CD14-positive monocyte (primary cell): ENCODE measurements at places on chromosomes 4 and X.

DNA sequence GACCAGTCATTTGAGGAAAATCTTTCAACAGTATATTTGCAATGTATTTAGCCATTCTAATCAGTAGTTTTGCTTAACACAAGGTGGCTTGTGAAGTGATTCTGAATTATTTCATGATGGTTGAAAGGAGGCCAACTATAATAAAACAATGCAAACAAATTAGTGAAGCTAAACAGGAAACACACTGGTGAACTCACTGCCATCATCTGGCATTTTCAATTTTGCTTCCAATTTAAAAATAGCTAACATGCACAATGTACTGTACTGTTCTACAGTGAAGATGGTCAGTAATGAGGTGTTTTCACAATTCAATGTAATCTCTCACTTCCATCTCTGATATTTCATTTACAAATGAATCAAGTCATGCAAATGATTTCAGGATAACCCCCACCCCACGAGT lies 31.1 kb downstream of the PGRMC2 start:
- no peak for DNase-seq

DNA sequence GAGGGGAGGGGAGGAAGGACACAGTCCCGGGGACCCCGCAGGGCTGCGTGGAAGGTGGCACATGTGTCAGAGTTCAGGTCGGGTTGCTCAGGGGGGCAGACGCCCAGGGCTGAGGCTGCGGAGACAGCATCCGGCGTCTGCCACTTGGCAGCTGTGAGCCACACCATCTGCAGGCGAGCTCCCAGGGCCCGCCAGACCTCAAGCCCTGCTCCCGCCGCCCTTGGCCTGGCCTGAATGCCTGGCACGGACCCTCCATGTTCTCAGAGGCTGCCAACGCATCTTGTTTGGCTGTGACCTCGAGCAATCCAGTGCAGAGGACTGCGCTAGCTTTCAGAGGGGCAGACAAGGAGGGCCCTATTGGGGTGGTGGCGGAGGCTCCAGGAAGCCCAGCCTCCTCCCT lies 5.1 kb downstream of the BGN start:
- no peak for DNase-seq

DNA sequence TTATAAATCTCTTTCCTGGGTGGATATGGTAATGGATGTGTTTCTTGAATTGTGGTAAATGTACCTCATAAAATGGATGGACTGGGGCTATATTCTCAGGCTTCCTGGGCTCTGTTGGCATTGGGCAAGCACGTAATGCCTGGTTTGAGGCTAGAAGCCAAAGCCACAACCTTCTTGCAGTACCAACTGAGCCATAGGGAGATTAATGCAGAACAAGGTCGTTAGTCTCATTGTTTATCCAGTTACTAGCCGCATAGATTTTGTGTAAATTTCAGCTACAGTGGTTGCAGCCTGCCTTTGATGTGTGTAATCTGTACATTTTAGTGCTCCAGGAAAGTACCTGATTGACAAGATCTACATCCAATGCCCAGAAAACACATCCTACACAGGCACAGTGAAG lies 7.2 kb upstream of the LEF1 start:
- no peak for DNase-seq

- no peak for DNase-seq
Observed at GRCh38 chr4:2942532-2943363, 20.5 kb downstream of the NOP14 start.

- no peak for DNase-seq
Observed at GRCh38 chr4:139253713-139254112, 26.3 kb downstream of the MGARP start.

GRCh38 chr4:32551943-32552342 lies 1831.8 kb downstream of the PCDH7 start:
- no peak for DNase-seq

- no peak for DNase-seq
Observed at GRCh38 chrX:93420525-93421082, 252.8 kb downstream of the NAP1L3 start.

DNA sequence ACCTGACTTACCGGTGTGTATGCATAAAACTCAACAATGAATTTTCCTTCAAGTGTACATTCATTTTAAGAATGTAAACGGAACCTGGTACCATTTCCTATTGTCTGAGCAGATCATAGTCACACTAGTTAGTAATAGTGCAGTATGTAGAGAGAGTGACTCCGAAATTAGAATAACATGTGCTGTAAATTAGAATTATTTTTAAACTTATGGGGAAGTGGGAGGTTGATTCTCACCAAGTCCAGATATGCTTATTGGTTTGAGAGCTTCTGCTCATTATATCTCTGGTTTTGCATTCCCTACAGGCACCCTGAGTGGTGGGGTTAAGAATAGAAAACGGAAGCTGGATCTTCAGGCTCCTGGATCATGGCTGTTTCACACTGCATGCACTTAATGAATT lies 39.6 kb downstream of the KLF3 start:
- DNase-seq = no peak

DNA sequence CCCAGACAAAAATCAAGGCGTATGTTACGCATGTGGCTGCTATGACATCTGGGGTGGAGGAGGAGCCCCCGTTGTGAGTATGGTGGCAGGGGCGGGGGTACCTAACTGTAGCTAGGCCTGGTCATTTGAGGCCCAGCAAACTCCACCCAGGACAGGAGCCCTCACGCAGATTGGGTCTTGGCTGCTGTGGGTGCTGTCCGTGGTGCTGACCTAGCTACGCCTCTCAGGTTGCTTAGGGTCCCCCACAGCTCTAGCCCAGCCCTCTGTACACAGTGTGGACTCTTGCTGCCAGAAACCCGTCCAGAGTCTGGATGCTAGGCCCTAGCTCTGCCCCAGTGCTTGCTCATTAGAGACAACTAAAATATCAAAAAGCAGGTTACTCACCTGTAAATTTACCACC lies 146.7 kb upstream of the PSAPL1 start:
- DNase-seq = no peak

DNA sequence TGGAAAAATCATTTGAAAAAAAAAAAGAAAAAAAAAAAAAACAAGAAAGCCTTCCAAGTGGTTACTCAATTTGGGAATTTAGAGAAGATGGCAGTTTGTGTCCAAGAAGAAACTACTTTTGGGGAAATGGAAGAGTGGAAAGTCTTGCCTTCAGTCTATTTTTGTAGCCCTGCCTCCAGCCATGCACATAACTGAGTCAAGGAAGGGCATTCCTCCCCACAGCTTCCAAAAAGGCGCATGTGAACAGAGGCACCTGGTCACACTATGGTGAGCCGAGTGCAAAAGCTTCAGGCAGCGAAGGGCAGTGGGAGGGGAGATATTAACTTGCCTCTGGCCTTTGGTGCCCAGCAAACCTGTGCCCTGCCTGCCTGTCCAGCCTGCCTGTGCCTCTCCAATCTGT lies 163.7 kb downstream of the SMIM20 start:
- DNase-seq = no peak

DNA sequence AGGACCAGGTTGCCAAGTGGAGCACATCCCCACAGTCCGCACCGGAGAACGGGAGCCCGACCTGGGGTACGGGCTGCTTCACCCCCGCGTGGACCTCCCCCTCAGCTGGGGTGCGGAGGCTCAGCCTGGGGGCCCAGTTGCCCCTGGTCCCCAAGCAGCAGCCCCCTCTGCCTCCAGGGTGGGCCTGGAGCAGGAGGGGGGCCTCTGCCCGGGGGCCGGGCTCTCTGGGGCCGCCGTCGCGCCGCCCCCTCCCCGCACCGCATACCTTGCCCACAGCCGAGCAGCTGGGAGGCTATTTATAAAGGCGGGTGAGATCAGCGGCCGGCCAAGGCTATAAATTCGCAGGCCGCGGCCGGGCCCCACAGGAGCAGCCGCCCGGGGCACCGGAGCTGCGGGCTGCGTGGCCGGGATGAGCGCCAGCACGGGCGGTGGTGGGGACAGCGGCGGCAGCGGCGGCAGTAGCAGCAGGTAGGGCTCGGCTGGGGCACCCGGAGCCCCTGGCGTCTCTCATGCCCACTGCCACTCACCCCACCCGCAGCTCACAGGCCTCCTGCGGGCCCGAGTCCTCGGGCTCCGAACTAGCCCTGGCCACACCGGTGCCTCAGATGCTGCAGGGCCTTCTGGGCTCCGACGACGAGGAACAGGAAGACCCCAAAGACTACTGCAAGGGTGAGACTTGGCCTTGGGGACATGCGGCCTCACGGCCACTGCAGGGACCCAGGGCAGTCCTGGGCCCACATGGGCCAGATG lies at the start of gene SRPK3:
Gene SRPK3, plus strand, starts transcription at position 364 of the 750 bp plus-strand sequence. Its CDS starts 46 bp downstream, at position 410.
- DNase-seq = no peak

- no peak for DNase-seq
Observed at GRCh38 chr4:74793757-74794381, 454 bp downstream of the BTC start.

GRCh38 chrX:108306086-108306485 lies 132.1 kb downstream of the COL4A6 start:
- no peak for DNase-seq

- DNase-seq = no peak
Observed at GRCh38 chr4:21749412-21749811, 199.2 kb downstream of the KCNIP4 start.

GRCh38 chr4:40238700-40239548 lies 42.1 kb downstream of the RHOH start:
- DNase-seq = peak; percentile 41

DNA sequence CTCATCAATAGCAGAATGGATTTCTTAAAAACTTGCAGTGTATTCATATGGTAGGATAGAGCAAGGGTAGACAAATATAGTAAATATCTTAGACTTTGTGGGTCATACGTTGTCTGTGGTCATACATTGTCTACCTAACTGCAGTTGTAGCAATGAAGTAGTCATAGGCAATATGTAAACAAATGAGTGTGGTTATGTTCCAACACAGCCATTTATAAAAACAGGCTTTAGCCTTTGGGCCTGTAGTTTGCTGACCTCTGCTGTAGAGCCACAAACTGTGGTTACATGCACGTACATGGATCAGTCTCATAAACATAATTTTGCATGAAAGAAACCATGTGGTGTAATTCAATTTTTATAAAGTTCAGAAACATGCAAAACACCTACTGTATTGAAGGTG lies 98.9 kb downstream of the LARP1B start:
- DNase-seq = no peak

DNA sequence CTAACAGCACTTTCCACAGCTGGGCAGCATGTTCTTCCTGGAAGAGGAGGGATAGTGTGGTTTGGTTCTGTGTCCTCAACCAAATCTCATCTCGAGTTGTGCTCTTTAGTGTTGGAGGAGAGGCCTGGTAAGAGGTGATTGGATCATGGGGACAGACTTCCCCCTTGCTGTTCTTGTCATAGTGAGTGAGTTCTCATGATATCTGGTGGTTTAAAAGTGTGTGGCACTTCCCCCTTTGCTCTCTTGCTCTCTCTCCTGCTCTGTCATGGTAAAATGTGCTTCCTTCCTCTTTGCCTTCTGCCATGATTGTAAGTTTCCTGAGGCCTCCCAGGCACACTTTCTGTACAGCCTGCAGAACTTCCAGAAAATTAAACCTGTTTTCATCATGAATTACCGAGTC lies 133.7 kb upstream of the NDP start:
- DNase-seq = peak; percentile 24

- DNase-seq = no peak
Observed at GRCh38 chr4:128787509-128788311, 21.8 kb upstream of the JADE1 start.

GRCh38 chr4:36326476-36327029 lies 45.1 kb downstream of the DTHD1 start:
- peak; percentile 80 for DNase-seq

DNA sequence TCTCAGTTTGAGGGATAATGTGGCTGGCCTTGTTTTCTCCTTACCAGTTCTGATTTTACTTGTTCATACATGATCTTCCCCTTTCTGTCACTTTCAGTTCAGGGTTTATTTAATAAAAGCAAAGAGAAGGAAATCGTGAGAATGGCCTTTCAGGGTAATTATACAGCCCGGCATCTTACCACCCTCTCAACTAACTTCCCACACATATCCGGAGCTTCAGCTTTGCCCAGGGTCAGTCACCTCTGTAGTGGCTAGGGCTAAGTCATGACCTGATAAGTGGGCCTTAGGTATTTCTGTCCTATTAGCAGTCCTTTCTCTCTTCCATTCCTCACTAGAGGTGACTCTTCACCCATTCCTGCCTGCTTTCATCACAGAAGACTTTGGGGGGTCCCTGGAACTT lies 15.8 kb downstream of the TRPC5 start:
- no peak for DNase-seq

DNA sequence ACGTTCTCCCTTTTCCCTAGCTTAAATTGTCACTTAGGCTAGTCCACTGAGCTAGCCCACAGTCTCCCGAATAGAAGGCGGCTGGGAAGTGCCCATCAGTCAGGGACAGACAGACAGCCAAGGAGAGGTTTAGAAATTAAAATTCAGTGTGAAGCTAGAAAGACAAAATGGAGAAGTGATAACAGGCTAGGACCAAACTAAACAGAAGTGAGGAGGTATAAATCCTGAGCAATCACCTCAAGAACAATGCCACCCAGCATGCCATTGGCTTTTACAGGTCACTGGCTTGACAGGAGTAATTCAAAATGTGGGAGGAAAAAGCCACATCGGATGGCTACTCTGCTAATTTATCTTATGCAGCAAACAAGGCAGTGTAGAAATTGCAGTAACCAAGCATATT lies 138.9 kb downstream of the MAPK10 start:
- no peak for DNase-seq

- DNase-seq = no peak
Observed at GRCh38 chr4:170227928-170228327, 138.2 kb upstream of the AADAT start.

DNA sequence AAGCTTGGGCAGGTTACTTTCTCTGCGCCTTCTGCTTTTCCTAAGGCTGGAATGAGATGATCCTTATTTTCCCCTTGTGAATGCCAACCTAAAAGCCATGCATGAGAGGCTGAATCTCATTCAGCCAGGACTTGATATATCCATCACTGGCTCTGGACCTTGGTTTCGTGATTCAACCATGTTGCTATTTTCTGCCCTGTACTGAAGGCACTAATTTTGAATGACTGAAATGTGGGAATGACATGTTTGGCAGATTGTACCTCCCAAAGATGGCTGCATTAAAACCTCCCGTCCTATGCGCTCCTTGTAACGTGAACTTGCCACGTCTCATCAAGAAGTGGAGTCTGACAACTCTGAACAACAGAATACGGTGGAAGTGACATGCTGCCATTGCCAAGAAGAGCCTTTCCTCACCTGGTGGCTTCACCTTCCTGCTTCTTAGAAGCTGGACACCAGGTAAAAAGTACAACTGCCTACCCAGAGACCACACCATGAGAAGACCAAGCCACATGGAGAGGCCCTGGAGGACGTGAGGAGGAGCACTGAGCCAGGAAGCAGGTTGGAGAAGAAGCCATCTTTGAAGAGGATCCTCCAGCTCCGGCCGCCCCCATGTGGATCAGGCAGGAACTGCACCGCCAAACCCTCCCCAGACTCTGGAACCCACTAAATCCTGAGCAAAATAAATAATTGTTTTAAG lies 174.5 kb downstream of the NSUN7 start:
- peak; percentile 61 for DNase-seq

- DNase-seq = no peak
Observed at GRCh38 chr4:156322592-156322991, 368.9 kb upstream of the CTSO start.

- peak; percentile 51 for DNase-seq
Observed at GRCh38 chr4:37628977-37629609, 57.1 kb downstream of the RELL1 start.

DNA sequence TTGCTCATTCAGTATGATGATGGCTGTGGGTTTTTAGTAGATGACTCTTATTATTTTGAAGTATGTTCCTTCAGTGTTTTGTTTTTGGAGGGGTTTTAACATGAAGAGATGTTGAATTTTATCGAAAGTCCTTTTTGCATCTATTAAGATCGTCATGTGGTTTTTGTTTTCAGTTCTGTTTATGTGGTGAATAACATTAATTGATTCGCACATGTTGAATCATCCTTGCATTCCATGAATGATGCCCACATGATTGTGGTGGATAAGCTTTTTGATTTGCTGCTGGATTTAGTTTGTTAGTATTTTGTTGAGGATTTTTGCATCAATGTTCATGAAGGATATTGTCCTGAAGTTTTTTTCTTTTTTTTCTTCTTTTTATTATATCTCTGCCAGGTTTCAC lies 347.4 kb upstream of the EPHA5 start:
- DNase-seq = no peak
